ENCODE measurements at places on chromosomes 1 and 21.

GRCh38 chr1:244302876-244303609 is 148.7 kb downstream of the ADSS2 start:
- no peak for DNase-seq

DNA sequence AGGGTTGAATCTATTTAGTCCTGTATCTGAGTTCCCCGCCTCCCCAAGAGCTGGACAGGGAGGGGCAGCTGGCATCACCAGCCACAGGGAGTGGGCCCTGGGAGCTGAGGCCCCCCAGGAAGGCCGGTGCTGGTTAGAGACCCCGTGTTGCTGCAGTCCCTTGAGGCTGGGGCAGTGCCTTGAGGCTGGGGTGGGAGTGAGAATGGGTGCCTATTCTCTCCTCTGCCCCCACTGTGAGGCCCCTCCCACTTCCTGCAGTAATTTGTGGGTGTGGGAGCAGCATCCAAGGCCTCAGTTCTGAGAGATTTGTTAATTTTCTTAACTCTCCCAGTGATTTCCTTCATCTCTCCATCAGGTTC is 2.5 kb upstream of the TRAPPC3 start:
- DNase-seq, result no peak

GRCh38 chr1:154824179-154825000 is 45.7 kb downstream of the KCNN3 start:
- no peak for DNase-seq

- DNase-seq, result no peak
Measured at GRCh38 chr1:54559771-54560231, 11.8 kb downstream of the ACOT11 start.

DNA sequence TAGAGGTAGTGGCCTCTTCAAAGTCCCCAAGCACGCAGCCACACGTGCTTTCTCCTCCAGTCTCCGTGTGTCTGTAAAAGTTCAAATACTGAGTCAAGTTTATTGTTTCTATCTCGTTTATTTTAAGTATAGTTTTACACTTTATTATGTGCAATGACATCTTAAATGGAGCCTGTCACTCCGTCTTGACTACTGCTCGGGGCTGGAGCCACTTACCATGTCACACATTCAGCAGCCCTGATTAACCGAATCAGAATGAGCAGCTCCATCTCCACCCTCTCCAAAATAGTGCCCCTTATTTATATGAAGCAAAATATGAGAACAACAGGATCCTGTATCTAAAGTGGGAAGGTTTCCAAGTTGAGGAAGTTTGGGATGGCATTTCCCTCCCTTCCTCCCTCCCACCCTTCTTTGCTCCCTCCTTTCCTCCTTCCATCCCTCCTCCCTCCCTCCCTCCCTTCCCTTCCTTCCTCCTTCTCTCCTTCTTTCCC is 201.0 kb downstream of the PBX1 start:
- DNase-seq, result no peak

DNA sequence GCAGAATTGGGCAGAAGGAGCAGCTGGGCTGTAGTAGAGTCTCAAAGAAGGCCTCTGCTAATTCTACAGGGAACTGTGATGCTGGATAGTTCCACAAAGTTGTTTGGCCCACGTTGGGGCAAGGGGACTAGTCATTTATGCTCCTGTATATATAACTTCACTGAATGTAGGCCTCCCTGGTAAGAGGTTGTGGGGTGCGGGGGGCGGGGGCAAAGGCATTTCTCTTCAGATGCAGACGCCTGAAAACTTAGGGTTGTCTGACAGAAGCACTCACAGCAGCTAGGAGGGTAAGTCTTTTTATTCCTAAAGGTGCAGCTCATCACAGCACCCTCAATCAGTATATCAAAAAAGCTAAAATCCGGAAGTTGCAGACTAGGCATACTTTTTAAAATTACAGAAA is 38.5 kb upstream of the DENND1B start:
- DNase-seq, result no peak

GRCh38 chr1:155134880-155135414 is 705 bp upstream of the SLC50A1 start:
- DNase-seq, result no peak

DNA sequence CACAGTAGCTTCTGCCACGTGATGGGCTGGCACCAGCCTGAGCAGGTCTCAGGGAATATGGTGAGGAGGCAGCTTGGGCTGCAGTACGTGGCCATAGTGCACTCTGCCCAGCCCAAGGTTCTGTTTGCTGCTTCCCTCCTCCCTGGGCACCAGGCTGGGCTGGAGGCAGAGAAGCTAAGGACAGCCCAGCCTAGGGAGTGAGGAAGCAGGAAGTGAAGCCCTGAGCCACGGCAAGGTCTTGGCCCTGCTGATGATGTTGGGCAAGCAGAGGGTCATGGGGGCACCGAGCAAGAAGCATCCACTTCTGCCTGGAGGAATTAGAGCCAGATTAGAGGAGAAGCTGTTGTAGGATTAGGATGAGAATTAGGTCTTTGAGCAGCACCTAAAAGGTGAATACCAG is 326.7 kb upstream of the VAMP3 start:
- DNase-seq, result no peak

DNA sequence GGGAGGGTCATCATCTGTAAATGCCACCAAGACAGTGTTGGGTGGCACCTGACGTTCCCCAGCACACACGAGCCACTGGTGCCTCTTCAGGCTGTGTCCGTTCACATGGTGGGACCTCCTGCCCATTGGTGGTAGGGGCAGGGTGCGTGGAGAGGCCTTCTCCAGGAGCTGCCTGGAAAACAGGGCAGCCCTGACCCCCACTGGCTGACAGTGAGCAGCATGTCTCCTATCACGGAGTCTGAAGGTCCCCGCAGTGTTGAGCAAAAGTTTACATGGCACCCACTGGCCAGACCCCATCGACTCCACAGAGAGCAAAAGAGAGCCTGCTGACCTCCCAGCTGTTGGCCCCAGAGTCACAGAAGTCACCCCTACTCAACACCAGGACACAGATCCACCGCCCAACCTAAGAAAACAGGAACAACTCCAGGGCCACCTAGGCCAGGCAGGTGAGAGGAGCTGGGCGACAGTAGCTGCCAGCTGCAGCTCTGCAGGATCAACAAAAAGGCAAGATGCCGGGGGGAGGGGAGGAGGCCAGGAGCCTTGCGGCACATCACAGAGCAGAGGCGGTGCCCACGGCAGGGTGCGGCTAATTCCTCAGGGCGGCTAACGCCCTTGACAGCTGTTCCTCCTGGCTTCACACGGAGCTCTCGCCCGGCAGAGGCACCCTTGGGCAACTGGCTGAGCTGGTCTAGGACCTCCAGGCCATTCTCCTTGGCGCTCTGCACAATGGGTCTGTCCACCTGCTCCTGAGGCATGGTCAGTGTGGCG is 14.4 kb upstream of the IFI6 start:
- no peak for DNase-seq

GRCh38 chr1:157540852-157541251 is 11.5 kb downstream of the FCRL5 start:
- DNase-seq, result no peak

- DNase-seq, result no peak
Measured at GRCh38 chr1:114379987-114380386, 131.0 kb downstream of the TRIM33 start.

DNA sequence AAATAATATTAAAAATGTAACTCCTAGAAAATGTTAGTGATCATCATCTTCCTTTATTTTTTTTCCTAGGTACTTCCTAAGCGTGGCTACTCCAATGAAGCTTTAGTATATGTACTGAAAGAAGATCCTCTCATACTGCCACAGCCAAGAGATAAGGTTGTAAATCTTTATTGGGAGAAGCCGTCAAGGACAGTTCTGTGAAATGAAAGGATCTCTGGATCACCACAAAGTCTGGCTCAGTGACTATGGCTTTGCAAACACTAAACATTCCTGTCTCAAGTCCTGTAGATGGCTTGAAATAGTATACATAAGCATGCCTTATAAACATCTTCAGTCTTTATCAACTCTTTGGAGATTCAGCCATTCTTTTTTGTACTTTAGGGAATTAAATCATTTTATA is 61.2 kb upstream of the DPH5 start:
- DNase-seq, result no peak

DNA sequence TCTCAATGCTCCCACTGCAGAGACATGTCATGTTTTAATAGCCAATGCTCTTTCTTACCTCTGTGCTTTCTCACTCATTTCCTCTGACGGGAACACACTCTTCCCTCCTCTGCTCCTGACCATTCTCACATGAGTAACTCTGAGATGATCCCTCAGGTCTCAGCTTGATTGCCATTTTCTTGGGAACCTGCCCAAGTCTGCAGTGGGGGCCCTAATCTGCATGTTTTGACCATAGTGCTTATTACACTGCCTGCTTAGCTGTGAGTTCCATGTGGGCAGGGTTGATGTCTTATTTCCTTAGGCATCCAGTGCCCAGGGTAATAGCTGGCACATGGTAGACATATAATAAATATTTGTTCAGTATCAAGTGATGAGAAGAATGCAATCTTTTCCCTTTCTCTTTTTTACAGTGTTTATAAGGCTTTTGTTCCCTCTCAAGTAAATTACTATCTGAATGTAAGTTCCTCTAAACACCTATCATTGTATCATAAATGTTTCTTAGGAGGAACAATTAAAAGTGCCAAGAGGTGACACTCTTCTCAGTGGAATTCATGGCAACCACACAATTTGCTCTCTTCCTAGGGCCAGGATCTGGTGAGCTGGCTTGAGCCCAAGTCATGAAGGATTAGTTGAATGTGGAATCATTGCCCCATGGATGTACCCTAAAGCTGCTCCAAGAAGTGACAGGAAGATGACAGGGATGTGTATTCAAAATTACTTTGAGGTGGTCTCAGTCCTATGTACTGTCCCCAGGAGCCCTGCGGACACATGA is 485.4 kb upstream of the USP24 start:
- DNase-seq, result no peak

GRCh38 chr1:175005085-175005783 is 5.5 kb downstream of the CACYBP start:
- DNase-seq, result no peak

DNA sequence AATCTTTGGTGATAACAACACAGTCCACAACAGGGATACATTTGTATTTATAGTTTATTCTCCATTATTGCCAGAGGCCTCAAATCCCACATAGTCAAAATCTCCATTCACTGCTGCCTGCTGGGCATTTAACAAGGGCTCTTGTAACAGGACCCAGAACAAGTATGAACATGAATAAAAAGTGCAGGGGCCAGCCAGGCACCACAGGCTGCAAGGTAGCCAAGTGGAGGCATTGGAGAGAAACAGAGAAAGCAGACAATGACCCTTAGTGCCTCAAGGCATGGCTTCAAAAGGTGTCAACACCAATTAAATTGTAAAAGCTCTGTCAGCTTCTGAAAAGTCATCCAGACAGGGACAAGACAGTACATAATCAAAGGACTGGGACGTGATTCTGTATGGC is 116.8 kb downstream of the ATP6V1G3 start:
- DNase-seq, result no peak

- no peak for DNase-seq
Measured at GRCh38 chr1:32501865-32502264, 37.0 kb downstream of the ZBTB8B start.

DNA sequence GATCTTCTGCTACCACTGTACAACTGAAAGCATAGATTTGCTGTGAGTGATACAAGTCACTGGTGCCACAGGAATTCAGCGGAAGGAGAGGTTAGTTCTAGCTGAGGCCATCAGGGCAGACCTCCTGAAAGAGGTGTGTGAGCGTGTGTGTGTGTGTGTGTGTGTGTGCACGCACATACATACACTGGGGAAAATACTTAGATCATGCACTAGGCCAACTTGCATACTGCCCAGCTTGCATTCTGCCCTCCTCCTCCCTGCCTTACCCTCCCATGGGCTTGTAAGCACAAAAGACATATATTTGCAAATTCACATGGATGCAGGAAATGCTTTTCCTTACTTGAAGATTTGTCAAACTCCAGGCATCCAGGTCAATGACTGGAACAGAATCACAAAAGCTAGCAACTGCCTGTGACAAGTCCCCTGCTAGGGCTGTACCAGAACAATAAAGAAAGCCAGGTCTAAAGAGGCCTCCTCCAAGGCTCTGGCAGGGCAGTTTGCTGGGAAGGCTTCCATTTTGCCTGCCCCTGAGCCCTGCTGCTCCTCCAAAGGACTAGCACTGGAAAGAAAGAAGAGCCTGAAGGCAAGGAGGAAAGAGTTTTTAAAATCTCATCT is 23.2 kb downstream of the PLEKHA6 start:
- no peak for DNase-seq

GRCh38 chr1:51969038-51969705 is 21.3 kb downstream of the RAB3B start:
- no peak for DNase-seq

DNA sequence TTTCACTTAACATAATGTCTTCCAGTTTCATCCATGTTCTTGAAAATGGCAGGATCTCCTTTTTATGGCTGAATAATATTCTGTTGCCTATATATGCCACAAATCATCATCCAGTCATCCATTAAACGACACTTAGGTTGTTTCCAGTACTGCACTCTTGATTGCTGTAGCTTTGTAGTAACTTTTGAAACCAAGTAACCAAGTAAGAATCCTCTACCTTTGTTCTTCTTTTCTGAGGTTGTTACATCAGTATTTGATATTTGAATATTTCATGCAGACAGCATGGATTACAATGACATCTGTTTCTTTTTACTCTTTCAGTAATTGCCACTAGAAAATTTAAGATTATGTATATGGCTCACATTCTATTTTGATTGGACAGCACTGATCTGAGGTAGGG is 22.1 kb upstream of the PRDM2 start:
- no peak for DNase-seq

DNA sequence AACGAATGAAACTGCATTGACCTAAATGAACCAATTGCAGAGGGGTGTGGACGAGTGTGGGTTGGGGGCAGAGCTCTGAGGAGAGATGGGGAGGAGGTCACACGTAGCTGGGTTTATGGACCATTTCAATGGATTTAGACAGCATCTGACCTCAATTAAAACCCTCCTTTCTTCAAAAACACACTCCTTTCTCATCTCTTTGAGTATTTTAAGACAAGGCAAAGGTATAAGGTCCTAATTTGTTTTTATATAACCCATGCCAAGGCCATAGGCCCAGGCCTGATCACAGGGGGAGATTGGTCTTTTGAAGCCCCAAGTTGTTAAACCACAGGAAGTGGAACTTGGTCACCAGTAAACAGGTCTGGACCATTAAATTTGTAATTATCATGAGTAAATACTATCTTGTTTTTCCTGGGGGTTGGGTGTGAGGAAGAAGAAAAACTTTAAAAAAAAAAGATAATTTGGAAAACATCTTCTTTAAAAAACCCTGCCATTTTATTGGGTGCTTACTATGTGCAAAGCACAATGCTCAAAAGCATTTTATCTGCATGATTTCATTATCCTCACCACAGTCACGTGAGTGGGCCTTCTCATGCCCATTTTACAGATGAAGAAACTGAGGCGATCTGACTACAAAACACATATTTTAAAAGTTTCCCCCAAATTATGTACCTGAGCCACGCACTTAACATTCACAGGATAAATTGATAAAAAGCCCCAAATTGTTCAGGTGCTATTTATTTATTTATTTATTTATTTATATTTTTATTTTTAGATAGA is 8.9 kb upstream of the INAVA start:
- no peak for DNase-seq
